ENCODE measurements at places on chromosomes 2 and 18. TPM values are rescaled to one million over a fixed set of nuclear protein-coding genes. Genes with fewer than 3 reads are reported as not detected.

GRCh38 chr18:45521777-45522176 is 93.5 kb upstream of the SLC14A2 start:
- peaks cover 20% of the 10 kb centered on the region for H3K4me1 ChIP-seq
- peaks cover 11% of the 10 kb centered on the region for H3K27me3 ChIP-seq
- DNase-seq, result peak; percentile 18
- no peak overlapping the region for H3K27ac ChIP-seq
- no peak overlapping the region for H3K4me3 ChIP-seq

- H3K27me3 ChIP-seq, result peaks cover 2% of the 10 kb centered on the region
- H3K36me3 ChIP-seq, result peaks cover 5% of the 10 kb centered on the region
- no peak overlapping the region for H3K27ac ChIP-seq
- no peak overlapping the region for H3K4me3 ChIP-seq
- DNase-seq, result peak; percentile 38
- peaks cover 15% of the 10 kb centered on the region for H3K4me1 ChIP-seq
Measured at GRCh38 chr2:127448526-127448925, 30.3 kb downstream of the PROC start.

- H3K4me1 ChIP-seq, result no peaks in the 10 kb centered on the region
- H3K27ac ChIP-seq, result no peak overlapping the region
- H3K36me3 ChIP-seq, result peaks cover 11% of the 10 kb centered on the region
Measured at GRCh38 chr2:112989611-112990010, 11.8 kb downstream of the IL36G start.

Gene PCGF1
- 33.8 TPM for total RNA-seq
